Activated CD4-positive, alpha-beta T cell treated with anti-CD3 and anti-CD28 coated beads for 24 hours (primary cell): ENCODE measurements at places on chromosomes 1 and 21.

GRCh38 chr1:70017770-70018169 lies 187.6 kb downstream of the LRRC40 start:
- DNase-seq, result no peak

DNA sequence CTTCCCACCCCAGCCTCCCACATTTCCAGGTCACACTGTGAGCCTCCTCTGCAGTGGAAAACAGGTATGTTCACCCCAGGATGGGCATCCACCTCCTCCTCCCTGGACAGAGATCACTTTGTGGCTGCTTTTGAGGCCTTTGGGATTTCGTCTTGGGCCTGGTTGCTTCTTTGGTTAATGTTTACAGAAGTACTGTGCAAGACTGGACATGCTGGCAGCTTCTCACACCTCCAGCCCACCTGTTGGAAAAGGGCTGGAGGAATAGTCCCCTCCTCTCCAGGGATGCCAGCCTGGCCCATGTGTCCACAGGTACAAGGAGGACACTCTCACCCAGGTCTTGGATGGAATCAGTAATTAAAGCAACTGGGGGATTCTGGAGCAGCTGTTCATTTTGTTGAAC lies 56.1 kb downstream of the KAZN start:
- no peak for DNase-seq

- peak; percentile 64 for DNase-seq
Measured at GRCh38 chr1:117656202-117656641, 50.4 kb downstream of the TENT5C start.

DNA sequence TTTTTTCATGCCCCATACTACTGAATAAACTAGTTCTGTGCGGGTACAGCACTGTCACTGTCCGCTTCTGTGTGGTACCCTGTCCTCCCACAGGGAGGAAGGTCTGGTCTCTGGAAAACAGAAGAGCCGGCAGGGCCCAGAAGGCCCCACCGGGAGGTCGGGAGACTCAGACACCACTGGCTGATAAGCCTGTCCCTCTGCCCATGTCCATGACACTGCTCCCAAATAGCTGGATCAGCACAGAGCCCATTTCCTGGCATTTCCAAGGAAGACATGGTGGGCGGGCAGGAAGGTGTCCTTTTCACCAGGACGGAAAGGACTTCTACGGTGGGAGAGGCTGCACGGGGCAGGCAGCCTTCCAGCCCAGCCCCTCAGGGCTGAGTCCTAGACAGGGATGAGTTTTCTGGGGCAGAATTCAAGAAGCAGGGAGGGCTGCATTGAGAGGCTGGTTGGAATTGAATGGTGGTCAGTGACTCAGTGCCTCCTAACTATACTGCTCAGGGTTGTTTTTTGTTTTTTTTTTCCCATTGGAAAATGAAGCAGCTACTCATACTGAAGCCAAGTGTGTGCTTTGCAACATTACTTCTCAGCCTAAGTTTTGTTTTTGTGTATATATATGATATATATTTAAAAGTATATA lies 7.1 kb downstream of the PSRC1 start:
- DNase-seq, result no peak

DNA sequence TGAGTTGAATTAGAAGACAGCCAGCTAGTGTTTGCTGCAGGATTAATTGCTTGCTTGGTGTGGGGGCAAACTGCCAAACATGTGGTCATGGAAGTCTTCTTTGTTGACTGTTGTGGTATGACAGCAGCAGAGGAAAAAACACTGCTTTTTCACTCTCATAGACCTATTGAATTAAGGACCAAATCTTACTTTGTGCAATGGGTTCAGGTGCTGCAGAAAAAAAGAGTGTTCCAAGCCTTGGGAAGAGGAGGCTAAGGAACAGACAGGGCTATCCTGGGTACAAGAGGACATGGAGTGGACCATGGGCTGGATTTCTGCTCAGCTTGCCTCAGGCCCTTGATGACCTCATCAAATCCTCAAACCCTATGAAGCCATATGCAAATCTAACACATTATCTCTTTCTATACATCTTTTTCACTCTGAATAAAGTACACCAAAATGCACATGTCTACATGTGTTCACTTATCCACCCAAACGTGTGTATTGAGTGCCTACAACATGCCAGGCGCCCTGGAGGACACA lies 61.5 kb downstream of the SIPA1L2 start:
- no peak for DNase-seq

- DNase-seq, result no peak
Measured at GRCh38 chr1:99369154-99369553, 104.9 kb downstream of the PLPPR4 start.

DNA sequence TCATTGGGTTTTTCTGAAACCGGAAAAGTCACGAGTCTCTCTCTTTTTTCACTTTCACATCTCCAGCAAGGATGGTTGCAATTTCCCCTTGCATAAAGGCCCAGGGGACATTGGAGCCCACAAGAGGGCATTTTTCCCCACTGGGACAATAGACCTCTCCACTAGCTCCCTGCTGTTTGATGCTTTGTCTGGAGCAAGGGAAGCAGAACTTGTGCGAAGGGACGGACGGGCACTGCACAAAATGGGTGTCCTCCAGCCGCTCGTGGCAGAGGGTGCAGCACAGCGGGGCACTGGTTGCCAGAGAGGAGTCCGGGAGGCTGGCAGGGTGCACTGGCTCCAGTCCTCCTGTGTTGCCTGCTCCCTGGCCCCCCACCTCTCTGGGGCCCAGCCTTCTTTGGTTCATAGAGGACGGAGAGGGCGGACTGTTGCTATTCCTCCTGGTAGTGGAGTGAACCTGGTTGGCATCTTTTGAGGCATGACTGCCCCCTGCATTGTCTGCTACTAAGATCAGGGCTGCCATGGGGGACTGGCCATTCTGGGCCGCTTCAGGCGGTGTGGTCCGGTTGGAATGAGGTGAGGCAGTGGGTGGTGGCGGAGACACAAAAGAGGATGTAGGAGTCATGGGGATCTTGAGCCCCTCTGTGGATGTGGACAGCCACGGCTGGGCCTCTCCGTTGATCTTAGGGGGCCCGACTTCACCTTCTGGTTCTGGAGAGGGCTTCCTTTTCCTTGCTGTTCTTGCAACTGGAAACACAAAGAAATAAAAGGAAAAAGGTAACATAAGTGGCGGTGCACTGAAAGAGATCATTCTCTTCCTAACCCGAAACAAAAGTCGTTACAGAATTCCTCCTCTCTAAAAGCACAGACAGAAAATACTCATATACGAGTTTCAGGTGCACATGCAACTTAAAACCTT lies 2.6 kb downstream of the IRF2BP2 start:
- DNase-seq, result no peak

- no peak for DNase-seq
Measured at GRCh38 chr1:220342853-220343252, 70.6 kb upstream of the RAB3GAP2 start.
